ENCODE measurements at places on chromosomes 7 and 10.

- no peak for DNase-seq
Observed at GRCh38 chr10:83983578-83984255, 155.6 kb upstream of the GHITM start.

DNA sequence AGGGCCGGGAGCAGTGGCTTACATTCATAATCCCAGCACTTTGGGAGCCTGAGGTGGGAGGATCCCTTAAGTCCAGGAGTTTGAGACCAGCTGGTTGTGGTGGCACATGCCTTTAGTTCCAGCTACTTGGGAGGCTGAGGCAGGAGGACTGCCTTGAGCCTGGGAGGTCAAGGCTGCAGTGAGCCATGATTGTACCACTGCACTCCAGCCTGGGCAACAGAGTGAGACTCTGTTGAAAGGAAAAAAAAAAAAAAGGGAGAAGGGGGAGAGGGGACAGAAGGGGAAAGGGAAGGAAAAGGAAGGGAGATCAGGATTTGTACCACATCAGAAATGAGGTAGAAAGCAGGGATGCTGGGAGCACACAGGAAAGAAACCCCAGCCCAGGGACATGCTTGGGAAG lies 38.7 kb upstream of the SVOPL start:
- no peak for DNase-seq

DNA sequence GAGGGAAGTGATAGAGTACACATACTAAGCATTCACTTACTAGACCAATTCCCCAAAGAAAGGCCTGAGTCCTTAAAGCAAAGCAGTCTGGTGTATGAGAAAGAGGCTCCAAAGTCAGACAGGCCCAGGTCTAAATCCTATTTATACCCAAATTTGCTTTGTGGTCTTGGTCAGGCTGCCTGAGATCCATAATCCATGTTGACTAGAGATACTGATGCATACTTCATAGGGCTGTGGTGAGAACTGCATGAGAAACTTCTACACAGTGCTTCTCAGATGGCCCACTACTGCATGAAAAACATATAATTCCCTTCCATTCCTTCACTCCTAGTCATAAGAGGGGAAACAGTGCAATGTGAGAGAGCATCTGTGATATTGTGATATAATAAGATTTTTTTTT lies 81.6 kb upstream of the SP4 start:
- DNase-seq: no peak

DNA sequence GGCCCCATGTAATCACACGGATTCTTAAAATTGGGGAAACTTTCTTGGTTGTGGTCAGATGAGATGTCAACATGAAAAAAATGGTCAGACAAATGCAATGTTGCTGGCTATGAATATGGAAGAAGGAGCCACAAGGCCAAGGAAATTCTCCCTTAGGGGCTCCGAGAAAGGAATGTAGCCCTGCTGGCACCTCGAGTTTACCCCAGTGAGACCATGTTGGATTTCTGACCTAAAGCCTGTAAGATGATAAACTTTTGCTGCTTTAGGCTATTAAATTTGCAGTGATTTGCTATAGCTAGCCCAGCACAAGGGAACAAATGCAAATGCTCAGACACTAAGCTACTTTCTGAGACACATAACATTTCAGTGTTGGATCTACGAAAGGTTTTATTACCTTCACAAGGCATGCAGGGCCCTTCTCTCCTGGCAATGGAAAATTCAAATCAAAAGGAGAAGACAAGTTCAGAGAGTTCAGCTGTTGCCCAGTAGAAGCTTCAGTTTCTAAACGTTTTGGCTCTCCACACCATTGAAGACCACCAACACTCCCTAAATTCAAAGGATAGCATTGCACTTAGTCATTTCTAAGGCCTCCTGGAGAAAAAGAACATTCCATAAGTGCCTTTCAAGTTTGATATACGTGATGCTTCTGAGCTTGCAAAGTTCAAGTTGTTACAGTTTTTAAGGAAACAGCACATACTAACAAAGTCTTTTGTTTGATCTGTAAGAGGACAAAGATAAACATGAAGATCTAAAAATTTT lies 23.4 kb downstream of the MCMBP start:
- DNase-seq: no peak

DNA sequence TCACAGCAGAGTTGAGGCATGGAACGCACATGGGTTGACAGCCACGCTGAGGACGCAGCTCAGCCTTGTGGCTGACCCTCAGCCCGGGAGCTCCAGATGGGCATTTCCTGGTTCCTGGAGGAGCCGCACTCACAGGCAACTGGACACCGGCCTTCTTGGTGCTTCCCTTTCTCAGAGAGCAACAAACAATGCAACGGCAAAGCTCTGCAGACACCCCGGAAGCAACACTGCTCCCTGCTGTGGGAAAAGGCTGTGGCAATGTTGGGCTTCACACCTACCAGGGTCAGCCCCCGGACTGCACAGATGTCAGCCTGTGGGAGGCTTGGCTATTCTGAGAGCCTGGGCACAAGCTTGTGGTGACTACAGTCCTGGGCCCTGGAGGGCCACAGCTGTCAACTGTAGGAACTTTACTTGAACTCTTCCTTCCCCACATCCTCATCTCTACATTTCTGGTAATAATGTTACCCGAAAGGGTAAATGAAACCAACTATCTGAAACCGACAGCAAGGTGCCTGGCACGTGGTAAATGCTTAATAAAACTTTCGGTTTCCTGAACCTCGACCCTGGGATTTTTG lies 597.5 kb upstream of the MKI67 start:
- DNase-seq: no peak

- DNase-seq: no peak
Observed at GRCh38 chr7:6478186-6478585, 30.4 kb upstream of the DAGLB start.

DNA sequence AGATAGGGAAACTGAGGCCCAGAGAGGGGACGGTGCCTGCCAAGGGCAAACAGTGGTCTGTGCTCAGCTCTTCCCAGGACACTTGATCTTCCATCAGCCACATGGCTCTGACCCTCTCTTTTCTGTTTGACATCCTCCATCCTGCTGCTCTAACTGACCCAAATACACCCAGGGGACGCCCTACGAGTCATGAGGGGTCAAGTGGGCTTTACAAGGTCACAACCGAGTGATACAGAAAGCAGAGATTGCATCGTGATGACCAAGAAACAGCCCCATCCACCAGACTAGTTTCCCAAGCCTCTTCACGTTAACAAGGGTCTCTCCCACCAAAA lies 131.2 kb upstream of the UNC5B start:
- DNase-seq: no peak

- no peak for DNase-seq
Observed at GRCh38 chr7:55335151-55335550, 30.0 kb upstream of the LANCL2 start.

GRCh38 chr7:22821702-22822485 lies 755 bp downstream of the TOMM7 start:
- DNase-seq: no peak

DNA sequence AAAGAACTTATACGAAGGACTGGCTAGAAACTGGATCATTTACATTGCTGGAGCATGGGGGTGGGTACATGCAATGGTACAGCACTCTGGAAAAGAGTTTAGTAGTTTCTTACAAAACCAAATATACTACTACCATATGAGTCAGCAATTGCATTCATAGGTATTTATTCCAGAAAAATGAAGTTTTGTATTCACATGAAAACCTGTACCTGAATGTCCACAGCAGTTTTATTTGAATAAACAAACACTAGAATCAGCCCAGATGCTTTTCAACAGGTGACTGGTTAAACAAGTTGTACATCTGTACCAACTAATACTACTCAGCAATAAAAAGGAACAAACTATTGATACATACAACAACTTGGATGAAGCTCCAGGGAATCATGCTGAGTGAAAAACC lies 3.4 kb downstream of the SCIN start:
- no peak for DNase-seq

DNA sequence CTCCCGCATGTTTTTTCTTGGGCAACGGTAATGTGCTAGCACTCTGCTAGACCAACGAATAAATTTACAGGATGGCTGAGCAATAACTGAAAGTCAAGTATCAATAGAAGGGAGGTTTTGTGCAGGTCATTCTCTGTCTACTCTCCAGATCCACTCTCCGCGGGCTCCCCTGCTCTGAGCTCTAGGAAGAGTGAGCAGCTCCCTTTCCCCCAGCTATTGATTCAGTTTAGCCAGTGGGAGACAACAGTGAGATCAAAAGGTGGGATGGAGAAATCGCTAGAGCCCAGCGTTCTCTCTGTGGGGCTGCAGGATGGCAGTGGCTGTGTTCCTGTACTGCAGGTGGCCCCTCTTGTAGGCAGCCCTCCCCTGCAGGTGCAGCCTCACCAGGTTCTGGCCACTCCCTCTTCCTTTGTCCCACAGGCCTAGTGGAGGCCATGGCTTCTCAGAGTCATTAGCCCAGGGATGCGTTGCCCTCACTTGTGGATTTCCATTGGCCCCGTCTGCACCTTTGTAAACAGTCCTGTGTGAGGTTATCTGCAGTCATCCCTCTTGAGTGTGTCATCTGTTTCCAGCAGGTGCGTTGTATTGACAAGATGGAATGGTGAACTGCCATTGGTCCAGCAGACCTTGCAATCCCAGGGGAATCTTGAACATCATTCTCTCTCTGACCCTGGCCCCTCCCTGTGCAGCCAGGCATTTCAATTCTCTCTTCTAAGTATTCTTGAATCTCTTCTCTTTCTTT lies 11.1 kb downstream of the MSRB2 start:
- no peak for DNase-seq

DNA sequence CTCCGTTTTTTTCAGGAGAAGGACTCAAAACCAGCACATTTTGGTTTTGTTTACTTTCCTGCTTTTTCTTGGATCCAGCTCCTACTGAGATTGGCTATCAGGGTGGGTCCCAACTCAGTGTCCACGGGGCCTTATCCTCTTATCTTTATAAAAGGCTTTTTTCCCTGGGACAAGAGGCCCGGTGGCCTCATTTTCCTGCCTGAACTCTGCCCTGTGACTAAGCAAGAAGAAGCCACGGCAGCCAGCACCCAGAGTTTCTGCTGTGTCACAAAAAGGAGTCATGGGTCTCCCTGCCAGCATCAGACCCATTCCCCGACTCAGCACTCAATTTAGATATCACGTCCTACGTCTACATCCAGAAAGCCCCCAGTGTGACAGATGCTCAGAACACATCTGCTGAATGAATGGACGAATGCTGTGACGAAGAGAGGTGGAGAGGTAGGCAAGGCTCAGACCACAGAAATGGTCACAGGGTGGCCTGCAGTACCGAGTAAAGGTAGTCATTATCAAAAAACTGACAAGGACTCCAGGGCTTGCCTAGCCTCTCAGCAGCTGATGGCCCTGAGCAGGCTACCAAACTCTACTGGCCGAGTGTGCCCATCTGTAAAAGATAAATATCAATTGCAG lies 16.7 kb downstream of the DLG5 start:
- DNase-seq: no peak

- no peak for DNase-seq
Observed at GRCh38 chr10:78013564-78013963, 15.8 kb downstream of the POLR3A start.

GRCh38 chr7:74364061-74364460 lies 74.9 kb downstream of the CLIP2 start:
- DNase-seq: no peak

Data from effector CD4-positive, alpha-beta T cell (primary cell).